Fibroblast of skin of left quadriceps (primary cell): ENCODE measurements at places on chromosomes 5 and 9.

DNA sequence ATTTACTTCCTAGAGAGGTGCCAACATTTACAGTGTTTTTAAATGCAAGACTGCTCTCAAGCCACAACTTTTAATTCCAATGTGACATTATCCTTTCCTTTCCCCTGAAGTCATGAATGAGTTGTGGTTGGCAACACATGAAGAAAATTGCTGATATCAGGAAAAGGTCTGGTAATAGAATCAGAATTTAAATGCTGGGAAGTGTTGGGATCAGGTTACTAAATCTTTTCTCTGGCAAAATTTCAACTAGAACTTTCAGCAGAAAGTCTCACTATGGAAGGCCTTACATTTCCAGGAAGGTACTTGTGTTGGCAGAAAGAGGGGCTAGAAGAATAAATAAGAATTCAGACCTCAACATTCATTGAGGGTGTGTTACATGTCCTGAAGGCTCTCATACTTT lies 10.6 kb upstream of the SLC44A1 start:
- peak; percentile 29 for DNase-seq

DNA sequence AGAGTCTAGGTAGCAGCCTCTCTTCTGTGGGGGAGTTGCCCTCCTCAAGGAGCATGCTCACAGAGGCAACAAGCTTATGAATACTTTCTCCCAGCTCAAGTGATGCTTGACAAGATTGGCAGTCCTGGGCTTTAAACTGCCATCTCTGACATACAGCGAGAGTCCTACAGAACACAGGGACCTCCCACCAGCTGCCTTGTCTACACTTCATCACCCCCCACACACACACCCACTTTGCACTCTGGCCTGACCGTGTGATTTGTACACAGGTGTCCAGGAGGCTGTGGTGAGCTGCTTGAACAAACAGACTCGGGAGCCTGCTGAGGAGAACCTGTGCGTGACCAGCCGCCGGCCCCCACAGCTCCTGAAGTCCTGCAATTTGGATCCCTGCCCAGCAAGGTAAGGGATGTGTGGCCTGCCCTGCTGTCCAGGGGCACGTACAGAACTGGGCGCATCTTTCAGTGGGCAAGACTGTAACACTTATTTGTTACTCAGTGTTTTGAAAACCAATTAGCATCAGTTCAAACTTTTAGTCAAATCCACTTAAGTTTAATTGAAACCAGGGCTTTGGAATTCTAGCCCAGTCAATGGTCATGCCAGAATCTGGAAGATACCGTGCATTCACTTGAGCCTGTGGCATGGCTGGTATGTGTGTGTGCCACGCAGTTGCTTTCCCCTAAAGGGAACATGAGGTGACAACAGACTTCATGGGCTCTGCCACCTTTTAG lies 247.5 kb downstream of the ADAMTSL1 start:
- DNase-seq: no peak

DNA sequence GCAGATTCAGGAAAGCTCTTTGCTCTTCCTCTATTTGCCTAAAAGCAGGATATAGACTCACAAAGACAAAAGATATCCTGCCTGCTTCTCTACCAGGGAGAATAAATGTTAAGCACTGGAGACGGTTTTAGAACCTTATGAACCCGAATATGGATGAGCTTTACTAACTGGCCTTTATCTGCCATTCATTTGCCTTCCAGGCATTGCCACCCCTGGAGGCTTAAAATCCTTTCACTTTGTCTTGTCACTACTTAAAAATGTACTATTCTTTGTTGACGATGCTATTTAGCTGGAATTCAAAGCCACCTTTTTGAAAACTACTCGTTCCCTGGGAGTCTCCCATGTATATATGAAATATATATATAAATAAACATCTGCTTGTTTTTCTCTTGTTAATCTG lies 23.2 kb upstream of the LVRN start:
- no peak for DNase-seq

DNA sequence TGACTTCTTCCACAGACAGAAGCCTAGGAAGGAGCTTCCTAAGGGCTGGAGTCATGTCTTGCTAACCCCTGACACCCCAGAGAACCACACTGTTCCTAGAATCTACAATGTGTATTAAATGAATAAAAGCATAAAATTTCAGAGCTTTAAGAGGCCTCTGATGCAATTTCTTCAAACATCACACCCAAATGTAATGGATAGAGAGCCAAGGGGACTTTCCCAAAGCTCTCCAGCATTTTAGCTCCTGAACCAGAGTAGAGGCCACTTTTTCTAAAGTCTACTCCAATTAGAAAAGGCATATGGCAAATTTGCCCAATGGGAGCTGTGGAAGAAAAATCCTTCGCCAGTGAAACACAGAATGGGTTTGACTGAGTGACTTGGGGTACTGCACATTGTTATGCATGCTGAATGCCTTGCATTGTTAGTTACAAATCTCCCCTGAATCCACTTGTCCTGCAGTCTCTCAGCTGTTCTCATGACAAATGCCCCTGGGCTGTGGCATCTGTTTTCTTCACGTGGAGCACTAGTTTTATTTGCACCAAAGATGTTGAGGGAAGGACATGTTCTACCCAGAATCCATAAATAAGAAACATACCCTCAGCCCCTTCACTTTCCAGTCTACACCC lies 334.0 kb downstream of the ASTN2 start:
- no peak for DNase-seq

- DNase-seq: no peak
Measured at GRCh38 chr5:32740651-32741050, 29.5 kb downstream of the NPR3 start.

DNA sequence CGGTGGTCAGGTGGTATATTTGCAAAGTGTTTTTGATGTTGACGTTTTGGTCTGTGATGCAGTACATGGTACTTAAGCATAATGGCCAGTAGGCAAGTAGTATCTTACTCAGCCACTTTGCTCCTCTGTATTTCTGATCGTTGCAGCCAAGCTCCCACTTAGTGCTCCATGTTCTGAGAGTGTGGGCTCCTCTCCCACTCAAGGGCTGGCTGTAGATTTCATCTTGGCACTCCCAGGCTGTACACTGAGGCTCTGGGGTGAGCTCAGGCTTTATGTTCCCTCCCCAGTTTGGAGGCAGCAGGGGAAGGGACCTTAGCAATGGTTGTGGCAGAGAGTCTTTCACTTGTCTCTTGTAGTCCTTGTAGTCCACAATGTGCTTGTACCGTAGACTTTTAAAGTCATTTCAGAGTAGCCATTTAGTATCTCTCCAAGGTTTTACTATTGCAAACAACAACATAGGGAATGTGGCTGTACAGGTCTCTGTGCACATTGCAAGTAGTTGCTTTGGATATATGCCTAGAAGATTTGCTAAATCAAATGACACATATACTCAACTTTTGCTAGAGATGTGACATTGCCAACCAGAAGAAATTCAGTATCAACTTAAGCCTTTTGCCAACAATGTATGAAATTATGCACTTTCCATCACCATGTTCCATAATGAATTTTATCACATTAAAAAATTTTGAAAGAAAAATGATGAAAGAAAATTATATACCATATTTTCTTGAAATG lies 304.3 kb upstream of the CTNND2 start:
- no peak for DNase-seq

DNA sequence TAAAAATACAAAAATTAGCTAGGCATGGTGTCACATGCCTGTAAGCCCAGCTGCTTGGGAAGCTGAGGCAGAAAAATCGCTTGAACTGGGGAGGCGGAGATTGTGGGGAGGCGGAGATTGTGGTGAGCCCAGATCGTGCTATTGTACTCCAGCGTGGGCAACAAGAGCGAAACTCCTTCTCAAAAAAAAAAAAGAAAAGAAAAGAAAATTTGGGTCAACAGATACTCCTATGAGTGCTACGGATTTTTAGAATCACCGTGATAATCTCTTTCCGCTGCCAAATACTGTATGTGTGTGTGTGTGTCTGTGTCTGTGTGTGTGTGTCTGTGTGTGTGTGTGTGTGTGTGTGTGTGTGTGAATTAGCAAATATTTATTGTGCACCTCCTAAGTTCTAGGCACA lies 64.4 kb downstream of the ARRDC3 start:
- no peak for DNase-seq

GRCh38 chr9:116697362-116697761 lies 10.3 kb downstream of the TRIM32 start:
- DNase-seq: peak; percentile 15

DNA sequence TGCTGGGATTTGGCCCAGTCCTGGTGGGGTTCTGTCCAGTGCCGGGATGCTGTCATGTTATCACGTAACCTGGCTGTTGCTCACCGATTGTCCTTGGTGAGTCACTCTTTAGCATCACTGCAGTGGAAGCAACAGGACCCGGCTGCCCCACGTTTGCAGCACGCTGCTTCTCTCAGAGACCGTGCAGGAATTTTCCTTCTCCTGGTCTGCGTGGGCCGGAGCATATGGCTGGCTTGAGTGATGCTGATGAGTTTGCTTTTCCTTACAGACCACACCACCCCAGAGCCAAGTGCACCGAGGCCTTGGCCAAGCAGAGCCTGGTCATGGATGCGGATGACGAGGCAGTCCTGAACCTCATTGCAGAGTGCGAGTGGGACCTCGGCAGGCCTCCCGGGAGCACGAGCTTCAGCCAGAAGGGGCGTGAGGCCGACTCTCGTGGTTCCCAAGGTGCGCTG lies 21.4 kb downstream of the CEP72 start:
- DNase-seq: no peak

GRCh38 chr5:181211208-181211607 lies 6.2 kb upstream of the TRIM7 start:
- no peak for DNase-seq

GRCh38 chr5:176788941-176789872 lies 21.2 kb upstream of the UNC5A start:
- DNase-seq: no peak

DNA sequence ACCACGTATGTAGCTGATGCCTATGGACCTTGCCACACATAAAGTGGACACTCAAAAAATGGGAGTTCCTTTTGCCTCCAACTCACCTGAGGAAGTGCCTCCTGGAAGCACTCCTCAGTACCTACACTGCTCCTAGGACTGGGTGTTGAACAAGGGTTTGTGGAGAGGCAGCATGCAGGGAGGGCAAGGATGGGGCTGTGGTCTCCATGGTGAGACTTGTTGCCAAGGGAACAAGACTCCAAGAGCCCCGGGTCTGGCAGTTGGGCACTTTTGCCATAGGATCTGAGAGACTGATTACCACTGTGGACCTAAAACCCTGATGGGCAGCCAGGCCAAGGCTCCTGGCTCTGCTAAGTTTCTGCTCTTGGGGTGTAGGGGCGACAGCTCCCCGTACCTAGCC lies 6.9 kb upstream of the NR5A1 start:
- DNase-seq: no peak

GRCh38 chr9:109745335-109746283 lies 34.4 kb upstream of the PALM2AKAP2 start:
- no peak for DNase-seq

GRCh38 chr5:1552521-1553255 lies 28.9 kb upstream of the LPCAT1 start:
- DNase-seq: no peak
